ENCODE measurements at places on chromosomes 7 and 10.

- DNase-seq: no peak
These were observed 145.5 kb downstream of the TCF7L2 start for GRCh38 chr10:113095419-113096127.

DNA sequence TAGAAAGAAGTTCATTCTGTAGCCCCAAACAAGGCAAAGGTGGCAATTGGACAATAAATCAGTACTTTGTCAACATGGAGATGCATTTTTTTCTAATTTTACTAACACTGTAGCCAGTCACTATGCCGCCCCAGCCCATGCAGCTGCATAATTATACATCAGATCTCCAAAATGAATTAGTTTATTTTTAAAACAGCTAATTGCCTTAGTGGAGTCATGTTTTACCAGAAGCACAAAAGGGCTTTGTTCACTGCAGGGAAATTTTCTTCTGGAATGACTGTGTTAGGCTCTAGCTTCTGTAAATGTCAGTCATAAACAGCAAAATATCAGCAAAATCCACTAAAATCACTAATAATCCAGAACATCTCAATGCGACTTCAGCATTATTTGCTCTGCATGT lies 20.1 kb upstream of the HDAC9 start:
- DNase-seq: no peak

DNA sequence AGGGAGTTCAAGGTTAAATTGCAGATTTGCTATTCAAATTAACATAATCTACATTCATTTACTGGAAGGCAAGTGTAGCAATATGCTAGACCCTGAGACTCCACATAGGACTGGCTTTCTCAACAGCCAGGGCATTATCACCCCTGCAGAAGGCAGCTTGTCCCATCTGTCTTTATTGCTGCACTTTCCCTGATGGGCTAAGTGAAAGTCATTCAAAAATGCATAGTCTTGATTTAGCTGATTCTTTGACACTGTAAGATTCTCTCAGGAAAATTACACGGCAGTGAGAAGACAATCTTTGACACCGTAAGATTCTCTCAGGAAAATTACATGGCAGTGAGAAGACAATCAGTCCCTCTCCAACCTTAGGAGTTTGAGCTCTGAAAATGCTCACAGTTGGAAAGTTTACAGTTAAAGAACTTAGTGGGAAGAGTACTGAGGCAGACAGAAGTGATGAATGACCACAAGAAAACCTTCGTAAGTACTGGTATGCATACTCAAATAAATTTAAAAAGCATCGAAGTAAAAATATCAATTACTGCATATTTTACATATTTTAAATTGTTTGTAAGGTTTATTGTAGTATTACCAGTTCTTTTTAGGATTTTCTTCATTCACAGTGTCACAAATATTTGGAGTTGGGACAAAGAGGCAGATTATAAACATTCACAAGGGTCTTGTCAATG lies 88.9 kb downstream of the RAPGEF5 start:
- no peak for DNase-seq

DNA sequence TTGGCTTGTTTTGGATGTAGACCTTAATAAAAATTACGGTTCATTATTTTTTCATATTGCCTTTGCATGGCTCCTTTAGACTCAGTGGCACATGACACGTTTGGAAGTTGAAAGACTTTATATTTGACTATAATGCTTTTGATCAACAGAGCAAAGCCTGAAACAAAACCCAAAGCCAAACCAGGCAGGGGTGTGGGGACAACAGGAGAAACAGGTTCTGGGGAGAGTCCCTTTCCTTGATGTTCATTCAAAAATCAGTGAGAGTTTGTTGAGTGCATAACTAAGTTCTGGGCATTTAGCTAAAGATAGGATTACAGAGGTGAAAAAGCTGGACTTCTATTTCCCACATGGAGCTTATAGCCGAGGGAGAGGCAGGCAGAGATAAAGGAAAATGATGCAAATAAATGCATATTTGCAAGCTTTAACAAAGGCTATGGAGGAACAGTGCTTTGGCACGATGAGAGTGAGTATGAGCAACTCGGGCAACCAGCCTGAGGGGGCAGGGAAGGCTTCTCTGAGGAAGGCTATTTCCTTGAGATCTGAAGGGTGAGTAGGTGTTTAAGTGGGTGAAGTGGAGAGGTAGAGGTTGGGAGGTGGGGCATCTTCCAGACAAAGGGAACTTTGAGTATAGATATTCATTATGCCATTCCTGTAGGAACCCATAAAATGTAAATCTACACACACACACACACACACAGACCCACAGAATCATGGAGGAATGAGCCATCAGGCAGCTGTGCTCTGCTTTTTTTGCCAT lies 34.5 kb upstream of the PDZD8 start:
- no peak for DNase-seq

DNA sequence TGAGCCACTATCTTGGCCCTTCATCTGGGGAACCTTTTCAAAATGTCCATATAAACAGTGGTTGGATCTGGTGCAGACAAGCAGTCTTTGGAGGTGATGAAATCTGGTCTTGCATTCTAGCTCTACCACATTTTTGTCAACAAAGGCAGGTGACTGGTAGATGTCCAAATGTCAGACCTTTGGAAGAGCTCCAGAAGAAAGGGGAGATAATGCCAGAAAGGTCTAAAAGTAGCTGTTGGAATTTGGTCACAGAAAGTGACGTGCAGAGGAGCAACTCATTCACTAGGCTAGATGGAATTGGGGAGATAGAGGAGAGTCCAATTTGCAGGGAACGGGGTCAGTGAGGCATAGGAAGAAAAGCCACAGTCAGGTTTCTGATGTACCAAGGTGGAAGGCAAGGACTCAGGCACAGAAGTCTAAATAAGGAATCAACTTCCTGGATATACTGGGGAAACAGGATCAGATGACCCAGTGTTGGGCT lies 36.4 kb upstream of the WAC start:
- no peak for DNase-seq

DNA sequence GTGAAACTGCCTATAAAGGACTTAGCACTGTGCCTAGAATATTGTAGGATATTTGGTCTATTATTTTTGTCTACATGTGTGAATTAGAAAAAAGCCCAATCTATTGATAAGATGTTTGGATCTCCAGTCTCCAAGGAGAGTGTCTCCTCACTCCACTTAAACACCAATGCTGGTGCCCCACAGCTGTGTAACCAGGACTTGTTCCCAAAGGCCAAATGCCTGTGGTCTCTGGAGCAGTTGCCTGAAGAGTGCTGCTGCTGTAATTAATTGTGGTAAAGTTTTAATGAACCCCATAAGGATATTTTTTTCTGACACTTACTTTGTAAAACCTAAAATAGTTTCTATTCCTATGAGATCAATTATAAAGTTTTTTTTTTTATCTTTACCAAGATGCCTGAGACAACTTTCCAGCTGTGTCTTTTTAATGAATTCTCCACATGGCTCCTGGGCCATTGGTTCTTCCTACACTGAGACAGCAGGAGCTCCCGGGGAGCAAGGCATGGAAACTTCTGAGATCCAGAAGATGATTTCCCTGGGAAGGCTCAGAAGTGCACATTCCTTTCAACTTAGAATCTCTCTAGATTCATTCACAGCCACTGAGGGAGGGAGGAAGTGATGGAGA lies 11.2 kb upstream of the OR2A5 start:
- no peak for DNase-seq

- no peak for DNase-seq
These were observed 187.6 kb upstream of the KLF14 start for GRCh38 chr7:130921391-130922180.

DNA sequence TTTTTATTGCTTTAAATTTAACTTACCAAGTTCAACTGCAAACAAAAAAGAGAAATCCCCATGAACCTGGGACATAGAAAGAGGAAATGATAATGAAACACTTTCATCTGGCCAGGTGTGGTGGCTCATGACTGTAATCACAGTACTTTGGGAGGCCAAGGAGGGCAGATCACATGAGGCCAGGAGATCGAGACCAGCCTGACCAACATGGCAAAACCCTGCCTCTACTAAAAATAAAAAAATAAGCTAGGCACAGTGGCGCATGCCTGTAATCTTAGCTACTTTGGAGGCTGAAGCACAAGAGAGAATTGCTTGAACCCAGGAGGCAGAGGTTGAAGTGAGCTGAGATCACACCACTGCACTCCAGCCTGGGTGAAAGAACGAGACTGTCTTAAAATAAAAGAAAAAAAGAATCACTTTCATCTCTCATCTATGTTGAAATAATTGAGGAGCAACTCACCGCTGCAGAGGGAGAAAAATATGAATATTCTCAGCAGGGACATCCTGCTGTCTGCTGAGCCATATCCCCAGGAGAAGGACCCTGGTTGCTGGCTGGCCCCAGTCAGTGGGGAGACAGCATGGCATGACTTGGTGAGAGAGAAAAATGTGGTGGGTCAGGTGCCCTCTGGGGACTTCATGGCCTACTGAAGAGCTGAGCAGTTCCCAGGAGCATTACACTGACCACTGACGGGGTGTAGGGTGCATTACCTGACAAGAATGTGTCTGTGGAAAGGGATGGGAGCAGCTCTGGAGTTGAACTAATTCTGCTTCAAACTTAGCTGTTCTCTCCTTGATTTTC lies 22.8 kb upstream of the TARP start:
- no peak for DNase-seq

DNA sequence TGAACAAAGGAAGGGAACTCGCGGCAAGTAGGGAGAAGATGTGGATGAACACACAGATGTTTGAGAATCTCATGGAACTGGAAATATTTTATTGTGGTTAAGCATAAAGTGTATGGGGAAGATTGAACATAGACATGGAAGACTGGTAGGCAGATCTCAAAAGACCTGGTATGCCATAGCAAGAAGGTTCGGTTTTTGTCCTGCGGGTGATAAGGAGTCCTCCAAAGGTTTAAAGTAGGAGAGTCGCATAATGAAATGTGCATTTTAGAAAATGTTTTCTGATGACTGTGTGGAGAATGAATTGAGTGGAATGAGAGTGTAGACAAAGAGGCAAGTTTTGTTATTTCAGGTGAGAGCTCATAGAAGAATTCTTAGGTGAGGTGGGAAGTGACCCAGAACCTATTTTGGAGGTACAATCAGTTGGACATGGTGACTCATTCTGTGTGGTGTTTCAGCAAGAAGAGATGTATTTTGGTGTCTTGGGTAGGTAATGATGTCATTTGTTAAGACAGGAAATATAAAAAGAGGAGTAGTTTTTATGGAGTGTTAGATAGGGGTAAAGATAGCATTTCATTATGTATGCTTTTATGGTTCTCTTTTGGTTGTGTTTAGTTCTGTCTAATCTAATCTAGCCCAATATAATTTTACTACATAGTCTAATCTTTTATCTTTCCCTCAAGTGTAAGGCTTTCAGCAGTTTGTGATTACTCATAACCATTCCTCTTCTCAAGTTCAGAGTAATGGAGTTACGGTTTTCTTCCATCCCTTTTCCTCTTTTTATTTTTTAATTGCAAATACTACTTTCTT lies 239.2 kb downstream of the EXOC4 start:
- DNase-seq: no peak

DNA sequence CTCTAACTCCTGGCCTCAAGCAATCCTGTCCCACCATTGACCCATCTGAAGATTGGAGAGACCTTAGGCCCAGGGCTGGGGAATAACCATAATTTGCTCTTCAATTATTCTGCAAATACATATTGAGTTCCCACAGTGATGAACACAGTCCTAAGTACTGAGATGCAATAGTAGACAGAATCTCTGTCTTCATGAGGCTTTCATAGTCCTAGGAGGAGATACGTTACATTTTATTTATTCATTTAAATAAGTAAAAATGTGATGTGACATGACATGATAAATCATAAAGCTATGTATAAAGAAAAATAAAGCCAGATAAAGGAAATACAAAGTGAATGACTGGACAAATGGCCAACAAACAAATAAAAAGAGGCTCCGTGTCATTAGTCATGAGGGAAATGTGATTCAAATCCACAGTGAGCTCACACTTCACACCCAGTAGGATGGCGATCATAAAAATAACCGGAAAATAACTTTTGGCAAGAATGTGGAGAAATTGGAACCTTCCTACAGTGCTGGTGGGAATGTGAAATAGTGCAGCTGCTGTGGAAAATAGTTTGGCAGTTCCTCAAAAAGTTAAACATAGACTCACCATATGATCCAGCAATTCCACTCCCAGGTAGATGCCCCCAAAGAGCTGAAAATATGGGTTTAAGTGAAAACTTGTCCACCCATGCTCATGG lies 52.1 kb upstream of the JCAD start:
- DNase-seq: no peak

Data from activated CD8-positive, alpha-beta memory T cell treated with anti-CD3 and anti-CD28 coated beads for 4 hours (primary cell).